Eye (tissue), 1 donor: ENCODE measurements at places on chromosomes 6 and 20.
A peak's percentile ranks its signal among the peaks of the same experiment; 100 is the strongest.

DNA sequence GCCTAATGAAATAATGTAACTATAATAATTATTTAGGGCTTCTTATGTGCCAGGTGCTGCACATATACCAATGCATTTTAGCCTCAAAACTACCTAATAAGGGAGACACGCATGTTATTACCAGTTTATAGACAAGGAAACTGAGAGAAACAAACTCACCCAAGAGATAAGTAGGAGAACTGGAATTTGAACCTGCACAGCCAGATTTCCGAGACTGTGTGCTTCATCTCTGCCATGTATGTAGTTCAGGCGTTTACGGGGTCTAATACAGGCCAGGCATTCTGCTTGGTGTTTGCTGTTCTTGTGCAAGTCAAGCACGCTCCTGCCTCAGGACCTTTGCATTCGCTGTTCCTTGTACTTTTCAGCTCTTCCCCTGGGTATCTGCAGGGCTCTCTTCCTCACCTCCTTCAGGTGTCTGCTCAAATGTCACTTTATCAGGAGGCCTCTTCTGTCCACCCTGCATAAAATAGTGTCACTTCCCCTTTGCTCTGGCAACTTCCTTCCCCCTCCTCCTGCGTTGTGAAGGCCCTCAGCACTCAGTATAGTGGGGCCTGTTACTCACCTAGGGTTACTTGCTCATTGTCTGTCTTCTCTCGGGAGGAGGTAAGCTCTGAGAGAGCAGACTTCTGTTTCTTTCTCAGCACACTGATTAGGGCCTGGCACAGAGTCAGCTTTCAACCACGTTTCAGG lies 6.1 kb upstream of the NSFL1C start:
- no peak for DNase-seq

DNA sequence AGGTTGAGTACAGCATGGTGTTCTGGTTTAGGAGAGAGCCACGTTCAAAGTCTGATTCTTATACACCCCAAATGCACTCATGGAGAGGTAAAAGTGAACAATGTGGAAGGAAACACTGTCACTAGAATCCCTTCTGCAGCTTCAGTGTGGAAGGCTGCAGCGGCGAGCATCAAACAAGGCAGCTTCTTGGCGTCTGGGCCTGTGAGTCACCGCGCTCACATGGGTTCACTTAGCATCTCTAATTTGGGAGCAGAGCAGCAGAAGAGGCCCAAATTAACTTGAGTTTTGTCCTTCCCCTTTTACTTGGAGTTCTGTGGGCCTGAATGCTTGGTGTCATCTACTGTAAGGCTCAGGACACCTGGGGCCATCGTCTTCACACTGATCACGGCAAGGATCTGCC lies 10.9 kb upstream of the E2F1 start:
- peak; percentile 52 for DNase-seq

- DNase-seq: no peak
Measured at GRCh38 chr6:137089305-137089704, 44.5 kb upstream of the IL20RA start.

DNA sequence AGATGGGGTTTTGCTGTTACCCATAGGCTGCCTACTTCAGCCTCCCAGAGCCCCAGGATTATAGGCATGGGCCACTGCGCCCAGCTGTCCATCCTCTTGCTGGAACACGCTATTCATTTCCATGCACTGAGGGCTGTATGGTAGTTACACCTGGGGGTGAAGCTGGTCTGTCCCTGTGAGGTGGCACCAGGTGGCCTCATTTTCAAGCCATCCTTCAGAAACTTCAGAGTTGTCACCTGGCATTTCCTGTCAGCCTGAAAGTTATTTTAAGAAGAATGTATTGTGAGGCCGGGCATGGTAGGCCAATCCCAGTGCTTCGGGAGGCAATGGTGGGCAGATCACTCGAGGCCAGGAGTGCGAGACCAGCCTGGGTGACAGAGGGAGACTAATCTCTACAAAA lies 147.6 kb downstream of the DTNBP1 start:
- no peak for DNase-seq

DNA sequence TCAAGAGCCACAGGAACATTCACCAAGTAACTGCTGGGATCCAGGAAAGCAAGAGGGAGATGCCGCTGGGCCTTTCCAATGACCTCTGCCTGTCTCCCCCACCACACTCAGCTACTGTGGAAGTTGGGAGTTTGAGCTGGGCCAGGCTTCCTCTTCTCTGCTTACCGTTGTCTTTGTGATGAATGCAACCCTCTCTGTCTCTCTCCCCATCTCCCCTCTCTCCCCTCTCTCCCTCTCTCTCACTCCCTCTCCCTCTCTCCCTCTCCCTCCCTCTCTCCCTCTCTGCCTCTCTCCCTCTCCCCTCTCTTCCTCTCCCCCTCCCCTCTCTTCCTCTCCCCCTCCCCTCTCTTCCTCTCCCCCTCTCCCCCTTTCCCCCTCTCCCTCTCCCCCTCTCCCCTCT lies 54.8 kb downstream of the EDN3 start:
- DNase-seq: no peak

DNA sequence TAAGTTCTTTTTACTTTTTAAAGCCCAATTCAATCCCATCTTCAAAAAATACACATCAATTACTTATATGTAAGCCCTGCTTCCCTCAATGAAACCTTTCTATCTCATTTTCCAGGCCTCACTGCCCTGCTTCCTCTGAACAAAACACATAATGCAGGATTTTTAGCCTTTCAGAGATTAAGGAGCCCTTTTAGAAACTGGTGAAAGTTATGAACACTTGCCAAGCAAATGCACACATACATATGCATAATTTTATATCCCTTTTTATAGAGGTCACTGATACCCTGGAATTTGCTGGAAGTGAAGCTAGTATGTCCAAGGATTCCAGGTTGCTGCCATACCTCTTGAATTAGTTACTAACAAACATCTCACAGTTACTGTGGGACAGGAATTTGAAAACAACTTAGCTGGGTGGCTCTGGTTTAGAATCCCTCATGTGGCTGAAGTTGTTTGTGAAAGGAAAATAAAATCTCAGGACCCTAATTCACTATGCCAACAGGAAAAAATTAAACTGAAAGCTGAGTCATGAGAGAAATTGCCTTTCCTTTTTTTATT lies 75.8 kb downstream of the UBE3D start:
- DNase-seq: no peak
